ENCODE measurements at places on chromosomes 7 and 10.
A peak's percentile ranks its signal among the peaks of the same experiment; 100 is the strongest.

GRCh38 chr10:93071674-93072224, 1.9 kb upstream of the CYP26A1 start:
- no peak for DNase-seq

DNA sequence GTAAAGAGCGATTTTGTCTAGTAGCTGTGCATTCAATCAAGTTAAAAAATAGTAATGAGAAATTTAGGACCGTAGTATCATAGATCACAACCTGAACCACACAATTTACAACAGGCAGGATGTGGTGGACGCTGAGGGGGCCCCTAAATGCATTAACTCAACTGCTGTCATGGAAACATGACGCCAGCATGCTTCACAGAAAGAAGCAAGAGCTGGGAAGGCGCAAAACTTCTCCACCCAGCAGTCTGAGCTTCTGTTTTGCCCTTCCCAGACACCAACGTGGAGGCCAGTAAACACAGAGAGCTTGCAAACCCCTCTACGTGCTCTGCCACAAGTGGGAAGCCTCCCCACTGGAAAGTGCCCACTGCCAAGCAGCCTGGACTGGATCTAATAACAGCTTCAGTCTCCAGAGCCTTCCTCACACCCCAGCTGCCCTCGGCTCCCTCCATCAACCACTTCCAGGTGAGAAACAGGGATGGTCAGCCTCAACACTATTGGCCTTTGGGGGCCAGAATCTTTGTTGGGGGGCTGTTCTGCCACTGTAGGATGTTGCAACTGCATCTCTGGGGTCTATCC, 151.8 kb downstream of the SFMBT2 start:
- DNase-seq = no peak

DNA sequence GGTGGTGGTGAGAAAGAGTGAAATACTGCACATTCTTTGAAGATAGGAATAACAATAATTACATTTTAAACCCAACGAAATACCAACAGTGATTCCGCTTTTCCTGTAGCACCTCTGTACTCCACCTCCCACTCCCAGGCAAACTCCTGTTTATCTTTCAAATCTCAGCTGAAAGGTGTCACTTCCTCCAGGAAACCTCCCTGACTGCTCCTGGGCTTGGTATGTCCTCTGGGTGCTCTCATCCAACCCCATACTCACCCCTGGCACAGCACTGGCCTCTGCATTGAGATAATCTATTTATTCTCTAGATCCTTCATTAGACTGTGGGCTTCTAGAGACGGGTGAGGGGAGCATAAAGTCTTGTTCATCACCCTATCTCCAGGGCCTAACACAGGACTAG, 148.0 kb downstream of the MYOF start:
- DNase-seq = no peak

GRCh38 chr10:110498087-110498981, 627 bp downstream of the DUSP5 start:
- DNase-seq = peak; percentile 42

- DNase-seq = no peak
These were observed 118.8 kb downstream of the CDK6 start for GRCh38 chr7:92717623-92717992.

GRCh38 chr10:117075064-117075463, 63.0 kb downstream of the VAX1 start:
- no peak for DNase-seq

GRCh38 chr10:29765330-29765729, 130.6 kb upstream of the SVIL start:
- DNase-seq = no peak

DNA sequence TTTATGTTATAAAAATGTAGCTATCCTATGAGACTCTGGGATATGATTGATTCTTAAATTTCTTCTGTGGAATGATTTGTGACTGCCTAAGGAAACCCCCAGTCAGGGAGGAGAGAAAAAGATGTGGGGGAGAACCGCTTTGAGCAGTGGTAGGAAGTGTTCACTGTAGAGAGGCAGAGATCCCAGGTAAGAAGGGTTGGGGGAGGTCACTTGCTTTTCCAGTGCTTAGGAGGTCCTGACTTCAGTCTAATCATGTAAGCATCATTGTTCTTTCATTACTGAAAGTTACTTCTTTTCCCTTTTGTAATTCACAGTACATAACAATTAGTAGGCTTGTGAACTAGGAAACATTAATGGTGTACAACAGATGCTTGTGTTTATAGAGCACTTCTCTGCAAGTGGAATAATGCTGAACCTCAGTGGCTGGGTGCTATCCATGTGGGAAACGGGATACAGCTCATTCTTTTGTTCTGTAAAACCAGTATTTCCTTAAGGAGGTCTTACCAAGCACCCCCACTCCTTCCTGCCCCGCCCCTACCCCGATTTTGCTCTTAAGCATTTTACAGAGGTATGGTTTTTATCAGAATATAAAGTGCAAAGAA, 165.4 kb downstream of the ST7 start:
- DNase-seq = no peak

- peak; percentile 75 for DNase-seq
These were observed 24.9 kb upstream of the PITRM1 start for GRCh38 chr10:3197348-3198003.

GRCh38 chr7:104657134-104657533, 328.7 kb downstream of the LHFPL3 start:
- no peak for DNase-seq

- no peak for DNase-seq
These were observed 97.6 kb downstream of the CCNY start for GRCh38 chr10:35433851-35434426.

DNA sequence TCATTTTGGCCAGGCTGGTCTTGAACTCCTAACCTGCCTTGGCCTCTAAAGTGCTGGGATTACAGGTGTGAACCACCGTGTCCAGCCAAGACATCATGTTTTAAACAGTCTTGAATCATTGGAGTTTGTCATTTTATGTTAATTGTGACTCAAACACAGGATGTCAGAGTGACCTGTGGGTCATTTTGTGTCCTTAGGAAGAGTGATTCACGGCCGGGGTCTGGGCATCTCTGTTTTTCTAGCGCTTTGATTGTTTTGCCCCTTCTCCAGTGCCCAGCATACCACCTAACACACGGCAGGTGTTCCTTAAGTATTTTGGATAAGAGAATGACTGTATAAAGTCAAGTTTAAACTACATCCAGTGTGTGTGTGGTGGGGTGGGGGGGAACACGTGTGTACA, 183.7 kb upstream of the KLF6 start:
- no peak for DNase-seq

DNA sequence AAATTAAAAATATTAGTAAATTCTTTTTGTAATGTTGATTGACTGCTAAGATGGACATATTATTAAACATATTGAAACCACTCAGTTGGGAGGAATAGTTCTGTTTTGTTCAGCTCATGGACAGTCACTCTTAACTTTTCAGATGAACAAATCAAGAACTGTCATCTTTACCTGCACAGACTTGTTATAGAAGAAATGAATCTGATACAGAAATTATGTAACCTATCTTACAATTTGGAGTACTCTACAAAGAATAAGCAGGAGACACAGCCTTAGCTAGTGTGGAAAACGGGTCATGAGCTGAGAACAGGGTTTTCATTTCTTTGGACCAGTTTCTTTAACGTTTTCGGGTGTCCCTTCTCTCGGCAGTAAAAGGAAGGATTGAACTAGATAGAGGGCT, 1.2 kb upstream of the ANLN start:
- no peak for DNase-seq

GRCh38 chr10:29828440-29828894, 193.7 kb upstream of the SVIL start:
- DNase-seq = no peak

Measured in right lung (tissue), 10 donors.